ENCODE measurements at places on chromosomes 5 and 9. TPM values are rescaled to one million over a fixed set of nuclear protein-coding genes. Genes with fewer than 3 reads are reported as not detected.

The NPR3 gene
- 1.1 TPM for total RNA-seq

The FAM221B gene
- not detected for total RNA-seq

The TIFAB gene
- not detected for total RNA-seq

The ZNF367 gene
- 2.7 TPM for total RNA-seq

The SLC27A4 gene
- 18.8 TPM for total RNA-seq

The GPX3 gene
- total RNA-seq = not detected

The GPR151 gene
- total RNA-seq = not detected

The MVB12B gene
- 5.5 TPM for total RNA-seq

The NELFB gene
- 38.0 TPM for total RNA-seq

The PCDHGA12 gene
- 0.79 TPM for total RNA-seq

The TICAM2 gene
- 3.7 TPM for total RNA-seq

The FOXD1 gene
- total RNA-seq = 46.4 TPM

The GPR150 gene
- not detected for total RNA-seq

The RABGAP1 gene
- 43.1 TPM for total RNA-seq

The GDA gene
- not detected for total RNA-seq

The SPATA31D4 gene
- total RNA-seq = not detected

The MPDZ gene
- 10.9 TPM for total RNA-seq

The BASP1 gene
- 84.5 TPM for total RNA-seq

The SPRY4 gene
- total RNA-seq = 41.9 TPM

The CCL27 gene
- 0.49 TPM for total RNA-seq

The SPINK7 gene
- total RNA-seq = not detected

The SLC6A19 gene
- not detected for total RNA-seq

The BBLN gene
- total RNA-seq = 70.4 TPM

The ZNG1F gene
- 30.5 TPM for total RNA-seq

The SPINK1 gene
- 1.5 TPM for total RNA-seq

The PDE6A gene
- 0.22 TPM for total RNA-seq

The IL13 gene
- not detected for total RNA-seq

The TMEM252 gene
- total RNA-seq = not detected

The HTR1A gene
- not detected for total RNA-seq

The SPATA9 gene
- total RNA-seq = not detected

The PRDM9 gene
- not detected for total RNA-seq

The LHX3 gene
- 0.22 TPM for total RNA-seq

The TMEM232 gene
- 3.1 TPM for total RNA-seq

Measured in MCF 10A (cell line).